ENCODE measurements at places on chromosomes 7 and 10. TPM values are rescaled to one million over a fixed set of nuclear protein-coding genes. Genes with fewer than 3 reads are reported as not detected.

CUBN gene
- 0.30 TPM for total RNA-seq

GIMAP1 gene
- 2.4 TPM for total RNA-seq

SFTPA1 gene
- 0.55 TPM for total RNA-seq

- no peak for DNase-seq
Observed at GRCh38 chr10:82551506-82551905, 676.5 kb downstream of the NRG3 start.

DNA sequence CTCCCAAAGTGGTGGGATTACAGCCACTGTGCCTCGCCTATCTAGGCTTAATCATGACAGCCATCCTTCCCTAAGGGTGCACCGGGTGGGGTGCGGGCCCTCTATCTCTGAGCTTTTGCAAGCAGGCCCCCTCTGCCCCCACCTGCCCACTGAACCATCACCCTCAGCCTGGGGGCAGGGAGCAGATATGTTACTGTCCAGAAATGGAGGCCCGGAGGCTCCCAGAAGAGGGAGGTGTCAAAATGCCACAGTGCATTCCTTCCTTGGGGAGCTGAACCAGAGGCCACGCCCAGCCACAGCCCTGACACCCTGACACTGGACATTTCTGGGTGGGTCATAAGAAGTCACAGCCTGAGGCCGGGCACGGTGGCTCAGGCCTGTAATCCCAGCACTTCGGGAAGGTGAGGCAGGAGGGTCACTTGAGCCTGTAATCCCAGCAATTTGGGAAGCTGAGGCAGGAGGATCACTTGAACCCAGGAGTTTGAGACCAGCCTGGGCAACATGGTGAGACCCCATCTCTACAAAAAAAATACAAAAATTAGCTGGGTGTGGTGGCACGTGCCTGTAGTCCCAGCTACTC lies 129.8 kb upstream of the TNRC18 start:
- DNase-seq = no peak

GRCh38 chr7:112272921-112273561 lies 66.5 kb downstream of the ZNF277 start:
- peak; percentile 21 for DNase-seq

DNA sequence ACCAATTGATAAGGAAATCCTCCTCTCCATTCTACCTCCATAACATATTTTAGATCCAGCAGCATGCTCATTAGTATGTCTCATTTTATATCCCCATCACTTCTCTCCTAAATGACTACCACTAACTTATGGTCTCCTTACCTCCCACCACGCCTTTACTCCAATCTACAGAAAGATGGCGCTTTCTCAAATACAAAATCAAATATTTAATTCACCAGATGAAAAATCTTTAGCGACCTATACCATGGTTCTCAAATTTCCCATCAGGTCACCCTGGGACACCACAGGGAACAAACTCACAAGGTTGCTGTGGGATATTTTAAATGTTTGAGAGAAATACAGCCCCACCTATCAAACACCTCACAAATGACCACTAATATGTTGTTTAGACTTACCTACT lies 27.0 kb upstream of the EBLN1 start:
- DNase-seq = no peak

GRCh38 chr10:84634636-84635035 lies 306.2 kb downstream of the CCSER2 start:
- DNase-seq = no peak

DNA sequence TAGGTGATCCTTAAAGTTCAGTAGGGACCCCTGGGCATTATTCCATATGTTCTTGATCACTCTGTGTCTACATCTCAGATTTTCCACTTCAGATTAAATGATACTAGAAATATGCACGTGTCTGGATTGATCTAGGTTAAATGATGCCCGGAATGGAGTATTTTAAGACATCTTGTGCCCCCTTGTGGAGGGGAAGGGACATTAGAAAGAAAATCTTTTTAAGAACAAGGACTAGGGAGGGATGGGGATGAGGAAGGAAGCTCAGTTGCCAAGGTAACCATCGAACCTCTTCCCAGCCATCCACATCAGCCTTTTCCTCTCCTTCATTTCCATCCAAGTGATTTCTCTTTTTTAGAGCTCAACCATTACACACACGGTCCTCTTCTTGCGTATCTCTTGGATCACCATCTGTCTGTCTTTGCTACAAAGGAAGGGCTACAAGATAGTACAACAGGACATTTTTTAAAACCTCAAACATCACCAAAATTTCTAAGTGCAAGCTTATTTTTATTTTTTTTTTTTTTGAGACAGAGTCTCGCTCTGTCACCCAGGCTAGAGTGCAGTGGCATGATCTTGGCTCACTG lies 40.5 kb downstream of the PRSS2 start:
- DNase-seq = no peak

All from heart right ventricle (tissue), 16 donors.